ELR (cell line): ENCODE measurements at places on chromosomes 5 and 9.

GRCh38 chr5:32217886-32218396 is 43.8 kb upstream of the GOLPH3 start:
- no peak for DNase-seq

GRCh38 chr9:76562511-76562911 is 103.5 kb downstream of the GCNT1 start:
- peak; percentile 72 for DNase-seq

DNA sequence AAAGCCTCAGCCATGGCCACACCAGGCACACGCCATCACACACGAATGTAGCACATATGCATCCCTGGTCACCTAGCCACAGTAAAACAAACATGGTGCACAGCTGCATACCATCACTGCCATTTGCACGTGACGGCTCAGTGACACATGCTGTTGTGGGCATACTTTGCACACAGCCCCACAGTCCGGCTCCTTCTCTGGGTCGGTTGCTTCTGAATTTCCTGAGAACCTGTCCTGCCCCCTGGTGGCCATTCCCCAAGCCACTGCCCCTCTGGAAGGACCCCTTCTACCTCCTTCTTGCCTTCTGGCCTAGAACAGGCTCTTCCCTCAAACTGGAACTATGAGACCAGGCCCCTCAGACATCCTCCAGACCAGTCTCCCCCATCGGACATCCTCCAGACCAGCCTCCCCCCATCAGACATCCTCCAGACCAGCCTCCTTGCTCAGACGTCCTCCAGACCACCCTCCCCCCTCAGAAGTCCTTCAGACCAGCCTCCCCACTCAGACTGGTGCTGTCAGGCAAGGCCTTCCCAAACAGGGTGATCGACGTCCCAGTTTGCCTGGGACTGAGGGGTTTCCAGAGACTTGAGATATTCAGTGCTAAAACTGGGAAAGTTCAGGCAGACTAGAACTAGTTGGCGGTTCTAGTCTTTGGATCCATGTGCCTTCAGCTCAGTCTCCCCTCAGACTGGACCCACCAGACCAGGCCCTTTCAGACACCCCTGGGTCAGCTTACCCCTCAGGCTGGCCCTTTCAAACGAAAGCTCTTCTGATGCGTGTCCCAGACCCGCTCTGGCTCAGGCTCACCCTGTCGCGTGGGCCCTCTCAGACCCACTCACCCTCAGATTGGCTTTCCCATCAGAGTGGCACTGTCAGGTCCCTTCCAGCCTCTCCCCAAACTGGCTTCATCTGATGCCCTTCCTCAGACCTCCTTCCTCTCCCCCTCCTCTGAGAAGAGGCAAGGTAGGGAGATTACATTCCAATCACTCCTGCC is 24.3 kb upstream of the ENHO start:
- peak; percentile 84 for DNase-seq

GRCh38 chr5:88503406-88503805 is 234.8 kb upstream of the TMEM161B start:
- no peak for DNase-seq

- no peak for DNase-seq
Measured at GRCh38 chr5:32276173-32276853, 36.4 kb downstream of the MTMR12 start.

DNA sequence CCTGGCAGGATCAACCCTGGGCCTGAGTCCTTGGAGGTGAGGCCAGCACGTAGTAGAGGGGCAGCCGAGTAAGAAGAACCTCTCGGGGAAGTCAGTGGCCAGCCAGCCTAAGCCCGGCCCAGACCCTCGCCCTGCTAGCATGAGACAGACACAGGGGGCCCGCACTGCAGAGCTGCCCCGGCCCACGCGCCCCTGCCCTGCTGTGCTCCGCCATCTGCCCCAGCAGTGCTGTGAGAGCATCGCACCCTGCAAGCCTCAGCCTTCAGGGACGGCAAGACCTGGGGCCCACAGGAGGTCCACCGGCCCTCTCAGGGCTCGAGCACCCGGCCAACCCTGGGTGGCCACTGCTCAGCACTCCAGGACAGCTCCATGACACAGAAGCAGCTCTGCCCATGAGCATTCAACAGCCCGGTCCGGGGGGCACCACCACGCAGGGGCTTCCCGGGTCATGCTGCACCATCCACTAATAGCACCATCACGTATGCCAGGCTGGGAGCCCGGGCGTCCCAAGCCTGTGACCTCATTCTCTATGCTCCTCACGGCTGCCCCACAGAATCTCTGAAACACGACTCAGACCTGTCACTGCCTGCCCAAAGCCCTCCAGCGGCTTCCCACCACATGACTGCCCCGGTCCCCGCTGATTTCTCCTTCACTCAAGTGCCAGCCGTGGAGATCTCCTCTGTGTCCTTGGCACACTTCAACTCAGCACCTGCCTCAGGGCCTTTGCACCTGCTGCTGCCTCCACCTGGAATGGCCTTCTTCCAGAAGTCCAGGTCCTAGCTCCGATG is 38.1 kb downstream of the ADAMTS2 start:
- peak; percentile 69 for DNase-seq

- DNase-seq, result no peak
Measured at GRCh38 chr5:170581211-170581610, 77.4 kb downstream of the KCNIP1 start.
